ENCODE measurements at places on chromosomes 7 and 10. TPM values are rescaled to one million over a fixed set of nuclear protein-coding genes. Genes with fewer than 3 reads are reported as not detected.
A peak's percentile ranks its signal among the peaks of the same experiment; 100 is the strongest.

GRCh38 chr10:1860351-1860750 lies 123.0 kb upstream of the ADARB2 start:
- no peaks in the 10 kb centered on the region for H3K4me1 ChIP-seq
- H3K27me3 ChIP-seq = no peaks in the 10 kb centered on the region
- no peaks in the 10 kb centered on the region for H3K36me3 ChIP-seq
- DNase-seq = no peak
- H3K27ac ChIP-seq = no peak overlapping the region

DNA sequence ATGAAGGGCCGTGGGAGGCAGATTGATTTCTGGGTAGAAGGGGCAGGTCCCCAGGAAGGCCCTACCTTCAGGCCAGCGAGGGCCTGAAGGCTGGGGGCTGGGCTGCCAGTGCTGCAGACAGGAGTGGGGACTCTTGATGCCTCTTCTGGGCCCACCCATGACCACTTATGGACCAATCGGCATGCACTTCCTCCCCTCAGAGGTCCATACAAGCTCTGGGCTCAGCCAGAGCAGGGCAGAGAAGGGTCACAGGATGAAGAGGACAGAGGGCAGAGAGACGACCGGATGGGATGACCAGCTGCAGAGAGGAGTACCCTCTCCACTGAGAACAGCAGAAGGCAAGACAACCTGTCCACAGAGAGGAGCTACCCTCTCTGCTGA lies 120.1 kb downstream of the DYNC2I1 start:
- DNase-seq = no peak
- H3K27ac ChIP-seq = peak overlapping the region; percentile 51
- peak overlapping the region; percentile 25 for H3K4me3 ChIP-seq
- no peaks in the 10 kb centered on the region for H3K27me3 ChIP-seq

DNA sequence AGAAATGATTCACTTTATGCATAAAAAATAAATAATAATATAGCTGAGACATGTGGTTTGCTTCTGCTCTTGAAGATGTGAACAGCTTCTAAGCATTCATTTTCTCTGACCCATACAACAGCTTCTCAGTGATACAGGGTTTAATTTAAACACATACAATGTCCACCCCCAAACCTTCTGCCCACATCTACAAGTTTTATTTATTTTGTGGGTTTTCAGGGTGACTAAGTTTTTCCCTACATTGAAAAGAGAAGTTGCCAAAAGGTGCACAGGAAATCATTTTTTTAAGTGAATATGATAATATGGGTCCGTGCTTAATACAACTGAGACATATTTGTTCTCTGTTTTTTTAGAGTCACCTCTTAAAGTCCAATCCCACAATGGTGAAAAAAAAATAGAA lies 17.2 kb downstream of the INHBA start:
- H3K27ac ChIP-seq = no peak overlapping the region
- no peaks in the 10 kb centered on the region for H3K27me3 ChIP-seq
- no peaks in the 10 kb centered on the region for H3K4me1 ChIP-seq
- H3K36me3 ChIP-seq = peaks cover 8% of the 10 kb centered on the region
- no peak overlapping the region for H3K4me3 ChIP-seq
- DNase-seq = no peak

GRCh38 chr10:126229686-126230085 lies 158.6 kb downstream of the ADAM12 start:
- peaks cover 15% of the 10 kb centered on the region for H3K27me3 ChIP-seq
- no peak overlapping the region for H3K27ac ChIP-seq
- no peaks in the 10 kb centered on the region for H3K36me3 ChIP-seq
- no peaks in the 10 kb centered on the region for H3K4me1 ChIP-seq
- no peak overlapping the region for H3K4me3 ChIP-seq

LRWD1 gene
- 238 TPM for total RNA-seq
